Aorta (tissue), 5 donors: ENCODE measurements at places on chromosomes 1 and 21. TPM values are rescaled to one million over a fixed set of nuclear protein-coding genes. Genes with fewer than 3 reads are reported as not detected.

NMNAT2 gene
- 2.8 TPM for total RNA-seq

COL24A1 gene
- total RNA-seq = 3.0 TPM

UTS2 gene
- 0.27 TPM for total RNA-seq

ADAM30 gene
- not detected for total RNA-seq

CDA gene
- 5.3 TPM for total RNA-seq

NEGR1 gene
- total RNA-seq = 50.3 TPM

GPR161 gene
- 19.8 TPM for total RNA-seq

S100A9 gene
- total RNA-seq = 276 TPM

TSACC gene
- total RNA-seq = not detected

NRAS gene
- 17.9 TPM for total RNA-seq

TRIM67 gene
- not detected for total RNA-seq

CELA2B gene
- 0.57 TPM for total RNA-seq

MROH7 gene
- total RNA-seq = 16.3 TPM

GPR25 gene
- total RNA-seq = not detected

RPTN gene
- not detected for total RNA-seq

AUNIP gene
- total RNA-seq = not detected

SFT2D2 gene
- 94.6 TPM for total RNA-seq

DIO1 gene
- not detected for total RNA-seq

MATN1 gene
- not detected for total RNA-seq

CHRNB2 gene
- not detected for total RNA-seq

SPRR3 gene
- total RNA-seq = 0.75 TPM

OR6K6 gene
- not detected for total RNA-seq

SLC16A4 gene
- 18.5 TPM for total RNA-seq

LCE6A gene
- total RNA-seq = not detected

NBPF26 gene
- 51.3 TPM for total RNA-seq

CLEC20A gene
- not detected for total RNA-seq

KRTAP20-2 gene
- total RNA-seq = not detected

HIVEP3 gene
- total RNA-seq = 5.2 TPM

PRDM16 gene
- 61.9 TPM for total RNA-seq

FCGR3B gene
- total RNA-seq = 13.4 TPM

USP33 gene
- 74.6 TPM for total RNA-seq

ATP1A4 gene
- total RNA-seq = 0.19 TPM

CENPF gene
- total RNA-seq = 4.3 TPM

KRTAP15-1 gene
- total RNA-seq = not detected

MYBPH gene
- total RNA-seq = not detected

CXADR gene
- 0.52 TPM for total RNA-seq

IGSF8 gene
- total RNA-seq = 33.5 TPM

FCMR gene
- total RNA-seq = 3.3 TPM

NR1I3 gene
- not detected for total RNA-seq

ICOSLG gene
- 3.1 TPM for total RNA-seq

NPPA gene
- total RNA-seq = not detected

AMY1C gene
- total RNA-seq = not detected

TFF1 gene
- not detected for total RNA-seq

PLEKHG5 gene
- total RNA-seq = 39.3 TPM

KRTAP7-1 gene
- total RNA-seq = not detected

C1orf185 gene
- not detected for total RNA-seq

S100A5 gene
- not detected for total RNA-seq
